ENCODE measurements at places on chromosomes 2 and 18.
A peak's percentile ranks its signal among the peaks of the same experiment; 100 is the strongest.

GRCh38 chr2:235958221-235958930 is 209.8 kb downstream of the GBX2 start:
- DNase-seq, result peak; percentile 24

GRCh38 chr2:1632510-1632909 is 111.8 kb downstream of the PXDN start:
- no peak for DNase-seq

DNA sequence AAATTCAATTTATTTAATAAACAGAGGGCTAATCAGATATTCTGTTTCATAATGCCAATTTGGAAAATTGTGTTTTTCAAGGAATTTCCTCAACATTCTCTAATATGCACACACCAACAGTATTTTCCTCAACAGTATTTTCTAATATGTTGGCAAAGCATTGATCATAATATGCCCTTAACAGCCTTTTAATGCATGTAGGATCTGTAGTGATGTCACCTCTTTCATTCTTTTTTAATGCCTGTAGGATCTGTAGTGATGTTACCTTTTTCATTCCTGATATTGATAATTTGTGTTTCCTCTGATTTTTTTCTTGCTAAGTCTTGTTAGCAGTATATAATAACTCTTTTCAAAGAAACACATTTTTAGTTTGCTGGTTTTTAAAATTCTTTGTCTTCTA is 15.9 kb downstream of the VWA3B start:
- DNase-seq, result no peak

GRCh38 chr2:240168041-240168440 is 27.6 kb upstream of the OTOS start:
- DNase-seq, result no peak

GRCh38 chr2:63058144-63058920 is 7.7 kb downstream of the OTX1 start:
- DNase-seq, result no peak

GRCh38 chr2:10355471-10356438 is 53.1 kb downstream of the HPCAL1 start:
- no peak for DNase-seq

GRCh38 chr2:164808776-164809175 is 32.8 kb downstream of the COBLL1 start:
- DNase-seq, result no peak

GRCh38 chr2:208982831-208983230 is 441.0 kb upstream of the MAP2 start:
- no peak for DNase-seq

- DNase-seq, result no peak
Observed at GRCh38 chr2:67839668-67840067, 223.1 kb downstream of the C1D start.

DNA sequence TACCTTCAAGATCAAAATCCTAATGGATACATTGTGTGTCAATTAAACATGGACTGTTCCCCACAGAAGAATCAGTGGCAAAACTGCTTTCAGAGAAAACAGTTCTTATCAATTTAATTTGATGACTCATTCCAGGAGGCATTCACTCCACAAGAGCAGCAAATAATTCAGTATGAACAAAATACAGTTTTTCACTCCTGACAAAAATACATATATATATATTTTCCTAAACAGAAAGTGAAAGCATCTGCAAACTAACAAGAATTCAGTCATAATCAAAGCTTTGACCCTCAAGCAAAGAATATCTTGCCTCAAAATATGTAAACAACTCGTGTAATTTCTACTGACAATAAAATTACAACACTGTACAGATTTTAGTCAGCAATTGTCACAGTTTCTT is 685.1 kb upstream of the SLC8A1 start:
- peak; percentile 25 for DNase-seq

DNA sequence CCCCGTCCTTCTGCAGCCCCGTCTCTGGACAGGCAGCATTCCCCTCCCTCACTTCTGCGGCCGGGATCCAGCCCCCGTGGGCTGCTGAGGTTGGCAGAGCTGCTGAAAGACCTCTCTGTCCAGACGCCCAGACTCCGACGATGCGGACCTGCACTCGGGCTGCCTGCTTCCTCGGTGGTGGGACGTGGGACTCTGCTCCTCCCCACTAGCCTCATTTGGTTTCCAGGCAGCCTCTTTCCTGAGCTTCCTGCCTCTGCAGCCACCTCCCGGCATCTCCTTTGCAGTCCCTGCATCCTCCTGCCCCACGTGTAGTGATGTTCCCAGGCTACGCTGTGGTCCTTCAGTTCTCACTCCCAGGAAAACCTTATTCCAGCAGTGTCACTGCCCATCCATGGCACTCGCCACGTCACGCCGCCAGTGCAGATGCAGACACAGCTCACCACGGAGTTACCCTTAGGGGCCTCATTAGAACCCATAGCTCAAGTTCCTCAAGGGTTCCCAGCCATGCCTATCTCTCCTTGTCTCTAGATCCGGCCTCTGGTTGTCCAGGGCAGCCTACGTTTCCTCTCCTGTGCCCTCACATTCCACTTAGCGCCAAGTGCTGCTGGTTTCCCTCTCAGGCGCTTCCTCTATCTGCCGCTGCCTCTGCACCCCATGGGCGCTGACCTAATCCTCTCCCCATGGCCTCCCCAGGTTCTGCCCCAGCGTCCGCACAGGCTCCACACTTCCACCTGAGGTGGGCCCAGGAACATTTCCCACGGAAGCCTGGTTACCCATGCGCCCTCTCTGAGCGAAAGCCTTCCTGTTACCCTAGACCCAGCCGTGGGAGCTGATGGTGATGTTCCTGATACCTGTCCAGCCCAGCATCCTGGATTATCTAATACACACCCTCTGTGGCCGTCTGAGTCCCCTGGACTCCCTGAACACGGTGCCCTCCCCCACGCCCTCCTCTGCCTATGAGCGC is 318.3 kb upstream of the MYT1L start:
- no peak for DNase-seq

GRCh38 chr18:23722646-23723045 is 33.4 kb downstream of the LAMA3 start:
- DNase-seq, result peak; percentile 72

GRCh38 chr2:75211266-75211770 is 12.0 kb upstream of the TACR1 start:
- no peak for DNase-seq

GRCh38 chr2:159129269-159129668 is 157.2 kb downstream of the WDSUB1 start:
- DNase-seq, result no peak

DNA sequence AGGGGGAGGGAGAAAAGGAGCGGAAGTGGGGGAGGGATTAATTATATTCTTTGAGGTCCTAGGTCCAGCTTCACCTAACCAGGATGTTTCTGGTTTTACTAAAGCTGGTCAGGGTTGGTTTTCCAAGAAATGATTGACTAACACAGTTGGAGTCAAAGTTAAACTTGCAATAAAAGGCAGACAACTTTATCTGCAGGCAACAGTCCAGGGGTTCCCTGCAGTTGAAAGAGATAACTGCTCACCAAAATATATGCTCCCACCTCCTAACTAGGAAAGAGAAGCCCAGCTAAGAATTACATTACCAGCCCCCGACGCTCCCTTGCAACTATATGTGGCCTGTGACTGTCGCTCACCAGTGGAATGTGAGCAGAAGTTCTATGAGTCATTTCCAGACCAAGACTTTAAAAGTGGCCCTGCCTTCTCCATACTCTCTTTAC is 140.0 kb upstream of the PKDCC start:
- no peak for DNase-seq
